ENCODE measurements at places on chromosomes 11 and 22.

GRCh38 chr11:20599221-20600019, at the start of gene SLC6A5:
Gene SLC6A5, plus strand, starts transcription at chr11:20599608. Its CDS starts 65 bp downstream, at chr11:20599673.
- DNase-seq, result peak; percentile 5

DNA sequence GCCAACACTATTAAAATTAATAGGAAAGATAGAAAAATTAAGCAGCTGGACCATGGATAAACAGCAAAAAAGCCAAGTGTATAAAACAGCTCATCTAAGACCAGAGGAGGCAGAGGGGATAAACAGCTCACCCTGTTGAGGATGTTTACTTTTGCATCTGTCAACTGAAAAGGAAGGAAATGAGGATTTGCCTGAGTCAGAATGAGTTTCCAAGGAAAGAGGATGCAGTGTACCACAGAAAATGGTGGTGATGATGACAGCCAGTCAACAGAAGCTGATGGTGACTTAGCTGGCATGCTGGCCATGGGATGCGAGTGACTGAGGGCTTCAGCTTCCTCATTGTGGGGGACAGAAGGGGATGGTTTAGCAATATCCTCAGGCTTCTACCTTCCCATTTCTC, 183.5 kb downstream of the KIRREL3 start:
- no peak for DNase-seq

- DNase-seq, result no peak
Measured at GRCh38 chr11:86595451-86595850, 77.0 kb downstream of the ME3 start.

DNA sequence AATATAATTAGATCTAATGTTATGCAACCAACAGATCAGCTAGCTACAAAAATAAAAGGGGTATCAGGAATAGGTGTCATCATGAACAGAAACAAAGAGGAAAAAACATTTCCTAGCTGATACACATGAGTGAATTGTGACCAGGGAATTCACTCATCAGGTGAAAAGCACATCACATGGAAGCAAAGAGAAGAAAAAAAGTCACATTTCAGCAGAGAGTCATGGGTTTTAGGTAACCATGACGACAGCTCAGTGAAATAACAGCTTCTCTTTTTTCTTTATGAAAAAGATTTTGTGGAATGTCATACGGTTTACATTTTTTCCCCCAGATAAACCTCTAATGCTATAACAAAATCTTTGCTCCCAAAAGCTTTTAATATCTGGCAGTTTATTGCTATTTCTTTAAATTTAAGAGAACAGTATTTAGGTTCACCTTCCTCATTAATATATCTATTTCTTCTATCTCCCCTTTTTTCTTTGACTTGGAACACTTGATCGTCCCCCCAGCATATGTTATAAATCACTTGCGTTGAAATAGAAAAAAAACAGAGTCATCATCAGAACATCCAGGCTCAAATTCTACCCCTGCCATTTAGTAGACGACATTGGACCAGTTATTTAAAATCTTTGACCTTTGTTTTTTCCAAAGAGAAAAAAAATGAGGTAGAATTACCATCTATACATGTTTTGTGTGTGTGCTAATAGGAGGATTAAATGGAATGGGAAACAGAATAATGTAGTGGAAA, 5.3 kb downstream of the TYR start:
- no peak for DNase-seq

- DNase-seq, result no peak
Measured at GRCh38 chr11:2818503-2818902, 67.1 kb downstream of the CDKN1C start.

GRCh38 chr11:114000526-114000925, 25.6 kb downstream of the HTR3A start:
- no peak for DNase-seq

DNA sequence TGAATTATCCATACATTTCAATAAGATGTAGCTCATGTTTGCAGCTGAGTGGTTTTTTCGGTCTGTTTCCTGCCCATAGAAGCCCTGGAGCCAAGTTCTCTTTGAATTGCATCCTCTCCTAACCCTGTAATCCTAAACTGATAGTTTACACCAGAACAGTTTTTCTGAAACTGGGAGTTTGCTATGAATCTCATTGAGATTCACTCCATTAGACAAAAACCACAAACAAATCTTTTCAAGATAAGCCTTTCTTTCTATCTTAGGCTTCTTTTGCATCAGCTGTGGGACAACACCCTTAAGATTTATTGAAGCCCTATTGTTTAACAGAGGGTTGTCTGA, 324.8 kb downstream of the DYNC2H1 start:
- no peak for DNase-seq

GRCh38 chr11:21806947-21807346, 385.9 kb upstream of the ANO5 start:
- no peak for DNase-seq

DNA sequence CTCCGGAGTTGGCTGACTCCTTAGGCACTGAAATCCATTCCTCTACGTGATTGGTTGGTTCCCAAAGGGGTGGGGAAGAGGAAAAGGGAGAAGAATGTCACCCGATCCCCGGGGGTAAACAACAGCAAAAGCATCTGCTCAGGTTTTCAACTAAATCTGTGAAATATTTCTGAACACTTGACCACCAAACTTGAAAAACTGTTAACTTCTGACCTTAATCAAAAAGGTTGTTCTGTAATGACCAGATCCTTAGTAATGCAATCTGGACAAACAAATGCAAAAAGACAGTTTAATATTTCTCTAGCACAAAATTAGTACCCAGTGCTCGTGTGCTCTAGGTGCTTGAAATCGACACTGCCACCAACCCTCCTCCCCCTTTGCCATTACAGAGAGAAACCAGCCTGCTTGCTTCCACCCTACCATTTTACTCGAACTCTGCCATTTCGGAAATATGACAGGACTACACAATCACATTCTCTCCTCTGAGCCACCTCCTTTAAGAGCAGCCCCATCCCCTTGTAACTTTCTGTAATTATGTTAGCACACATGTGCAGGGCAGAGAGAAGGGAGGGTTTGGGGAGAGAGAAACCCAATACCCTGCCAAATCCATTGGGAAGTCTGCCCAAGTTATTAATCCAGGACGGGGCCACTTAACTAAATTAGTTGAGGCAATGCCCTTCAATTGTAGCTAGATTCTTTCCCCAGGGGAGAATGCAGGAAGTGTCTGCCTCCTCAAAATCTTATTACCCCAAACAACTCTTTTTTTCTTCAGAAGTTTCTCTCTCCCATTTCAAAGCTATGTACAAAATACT, 113.8 kb downstream of the RBFOX2 start:
- no peak for DNase-seq

DNA sequence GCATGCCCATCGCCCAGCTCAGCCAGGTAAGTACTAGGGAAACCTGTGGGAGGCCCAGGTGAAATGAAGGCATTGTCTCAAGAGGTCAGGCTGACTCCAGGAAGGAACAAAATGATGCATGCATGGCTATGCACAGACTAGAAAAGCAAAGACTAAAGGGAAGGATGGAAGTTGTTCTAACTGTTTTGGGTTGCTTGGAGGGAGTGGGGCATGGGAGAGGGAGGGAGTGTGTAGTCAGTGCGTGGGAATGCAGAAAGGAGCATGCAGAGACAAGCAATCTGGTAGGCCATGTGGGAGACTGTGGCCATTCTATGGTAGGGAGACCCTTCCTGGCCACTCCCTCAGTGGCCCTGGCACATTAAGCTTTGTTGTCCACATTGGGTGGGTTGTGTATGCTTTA, 2.9 kb downstream of the MICAL3 start:
- DNase-seq, result no peak

- DNase-seq, result peak; percentile 9
Measured at GRCh38 chr11:2295971-2296912, 5.5 kb downstream of the C11orf21 start.

DNA sequence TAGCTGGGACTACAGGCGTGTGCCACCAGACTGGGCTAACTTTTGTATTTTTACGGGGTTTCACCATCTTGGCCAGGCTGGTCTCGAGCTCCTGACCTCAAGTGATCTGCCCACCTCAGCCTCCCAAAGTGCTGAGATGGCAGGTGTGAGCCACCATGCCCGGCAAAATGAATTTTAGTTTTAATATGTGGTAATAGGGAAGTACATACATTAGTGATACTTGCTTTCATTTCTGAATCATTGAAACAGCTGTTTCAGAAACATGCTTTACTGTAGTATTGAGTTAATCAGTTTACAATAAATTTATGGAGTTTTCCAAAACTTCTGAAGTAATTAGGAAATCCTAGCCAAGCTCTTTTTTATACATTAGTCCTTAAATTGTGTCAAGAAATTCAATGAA, 15.6 kb downstream of the PCF11 start:
- no peak for DNase-seq

GRCh38 chr11:125679397-125679796, 1.2 kb downstream of the ACRV1 start:
- DNase-seq, result no peak

GRCh38 chr11:2204361-2205213, 33.0 kb upstream of the TH start:
- DNase-seq, result no peak

DNA sequence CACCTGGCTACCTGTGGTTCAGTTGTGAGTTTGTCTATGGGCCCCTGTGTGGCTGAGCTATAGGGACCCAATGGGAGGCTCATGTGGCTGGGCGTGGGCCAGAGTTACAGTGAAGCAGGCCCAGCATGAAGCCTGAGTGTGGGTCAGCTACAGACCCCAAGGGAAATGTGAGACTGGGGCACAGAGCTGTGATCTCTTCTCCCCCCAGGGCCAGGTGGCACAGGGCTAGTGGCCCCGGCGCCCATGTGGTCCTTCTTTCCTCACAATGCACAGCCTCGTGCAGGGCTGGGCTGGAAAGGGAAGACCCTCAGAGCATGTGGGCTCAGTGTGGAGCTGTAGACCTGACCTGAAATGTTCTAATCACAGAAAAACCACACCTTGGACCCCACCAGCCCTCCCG, 71.6 kb upstream of the NECTIN1 start:
- no peak for DNase-seq

DNA sequence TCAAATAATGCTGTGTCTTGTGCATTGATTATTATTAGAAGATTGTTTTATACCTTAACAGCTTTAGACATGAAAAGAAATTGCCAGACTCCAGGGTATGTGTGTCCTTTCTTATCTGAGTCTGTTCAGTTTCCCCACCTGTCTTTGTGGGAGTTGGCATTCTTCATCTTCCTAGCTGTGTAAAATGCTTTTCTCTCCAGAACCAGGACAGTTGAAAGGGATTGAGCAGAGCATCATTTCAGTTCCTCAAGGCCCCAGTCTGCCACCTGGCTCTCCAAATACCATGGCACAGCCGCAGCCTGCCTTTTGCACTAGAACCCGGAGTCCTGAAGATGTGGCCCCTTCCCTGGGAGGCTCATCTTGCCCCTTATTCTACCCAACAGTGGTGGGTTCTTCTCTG, 851.9 kb downstream of the NTM start:
- no peak for DNase-seq

All from natural killer cell (primary cell).